ENCODE measurements at places on chromosomes 5 and 9. TPM values are rescaled to one million over a fixed set of nuclear protein-coding genes. Genes with fewer than 3 reads are reported as not detected.

The FBXO4 gene
- total RNA-seq: 7.9 TPM

The SPINK4 gene
- not detected for total RNA-seq

The IFNA21 gene
- total RNA-seq: not detected

The AP3B1 gene
- 48.4 TPM for total RNA-seq

GRCh38 chr9:129620669-129621295 lies at the start of gene C9orf50:
C9orf50 (minus strand) TSS chr9:129621101; CDS start chr9:129620574, 527 bp downstream.
- peaks cover 4% of the 10 kb centered on the region for H3K4me1 ChIP-seq
- peak within 1 kb of the TSS; percentile 81 for H3K4me3 ChIP-seq
- H3K27me3 ChIP-seq: peaks cover 15% of the 10 kb centered on the region

- H3K27ac ChIP-seq: no peak overlapping the region
- no peaks in the 10 kb centered on the region for H3K4me1 ChIP-seq
- no peak overlapping the region for H3K4me3 ChIP-seq
- no peak for DNase-seq
- H3K36me3 ChIP-seq: no peaks in the 10 kb centered on the region
Observed at GRCh38 chr9:21605489-21605931, 123.4 kb upstream of the IFNE start.

DNA sequence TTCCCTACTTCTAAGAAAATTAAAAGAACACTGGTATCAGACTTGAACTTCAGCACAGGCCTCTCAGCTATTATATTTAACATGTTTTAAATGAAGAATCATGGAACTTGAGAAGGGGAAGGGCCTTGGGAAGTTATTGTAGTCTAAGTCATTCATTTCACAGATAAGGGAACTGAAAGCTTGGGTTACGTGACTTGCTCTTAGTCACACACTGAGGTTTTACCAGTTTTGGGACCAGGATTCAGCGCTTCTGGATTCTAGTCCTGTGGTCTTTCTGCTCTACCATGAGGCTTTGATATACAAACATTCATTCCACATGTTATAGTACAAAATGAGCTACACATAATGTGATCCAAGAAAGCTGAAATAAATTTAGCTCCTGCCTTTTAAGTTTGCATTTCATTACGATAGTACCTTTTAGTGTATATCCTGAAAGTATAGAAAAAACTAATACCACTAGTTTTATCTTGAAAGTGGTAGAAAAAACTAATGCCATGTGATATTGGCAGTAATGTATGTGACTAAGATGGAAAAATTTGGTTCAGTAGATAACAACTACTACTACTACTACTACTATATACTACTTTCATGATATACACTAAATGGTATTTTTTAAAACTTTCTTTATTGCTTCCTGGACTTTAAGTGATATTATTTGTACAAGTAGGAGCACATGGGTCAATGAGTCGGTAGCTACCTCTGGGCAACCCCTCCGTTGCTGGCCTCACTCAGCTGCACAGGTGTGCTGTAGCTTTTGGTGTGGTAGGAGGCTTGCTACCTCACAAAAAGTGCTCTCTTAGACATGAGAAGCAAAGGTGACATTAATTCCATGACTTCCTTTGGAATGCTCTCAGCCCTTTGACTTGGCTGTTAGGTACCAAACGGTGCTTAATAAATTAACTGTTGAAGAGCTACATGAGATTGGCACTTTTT lies 40.7 kb downstream of the F2RL2 start:
- no peak overlapping the region for H3K4me3 ChIP-seq
- no peaks in the 10 kb centered on the region for H3K36me3 ChIP-seq
- H3K27ac ChIP-seq: no peak overlapping the region
- DNase-seq: no peak

DNA sequence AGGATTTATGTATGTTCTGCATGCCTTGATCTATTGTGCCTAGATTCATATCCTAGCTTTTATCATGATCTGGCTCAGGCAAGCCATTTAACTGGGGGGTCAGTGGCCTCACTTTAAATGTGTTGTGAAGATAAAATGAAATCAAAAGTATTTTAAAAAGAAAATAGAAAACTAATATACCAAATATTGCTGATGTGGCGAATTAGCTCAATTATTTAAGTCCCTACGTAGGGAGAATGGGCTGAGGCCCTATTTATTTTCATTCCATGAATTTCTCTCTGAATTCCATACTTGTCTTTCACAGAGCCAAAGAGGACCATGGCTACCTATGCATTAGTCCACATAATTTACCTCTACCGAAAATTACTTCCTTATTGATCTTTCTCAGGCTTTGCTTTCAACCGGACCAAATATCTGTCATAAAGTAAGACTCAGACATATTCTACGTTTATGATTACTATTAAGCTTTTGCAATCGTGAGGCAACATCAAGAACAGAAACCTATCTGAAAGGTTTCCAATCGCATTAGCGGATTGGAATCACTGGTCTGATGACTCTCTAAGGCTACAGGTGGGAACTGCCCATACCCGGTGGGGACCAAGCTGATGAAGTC lies 1.7 kb downstream of the MBLAC2 start:
- peaks cover 24% of the 10 kb centered on the region for H3K4me1 ChIP-seq
- DNase-seq: no peak
- H3K4me3 ChIP-seq: peak overlapping the region; percentile 97

DNA sequence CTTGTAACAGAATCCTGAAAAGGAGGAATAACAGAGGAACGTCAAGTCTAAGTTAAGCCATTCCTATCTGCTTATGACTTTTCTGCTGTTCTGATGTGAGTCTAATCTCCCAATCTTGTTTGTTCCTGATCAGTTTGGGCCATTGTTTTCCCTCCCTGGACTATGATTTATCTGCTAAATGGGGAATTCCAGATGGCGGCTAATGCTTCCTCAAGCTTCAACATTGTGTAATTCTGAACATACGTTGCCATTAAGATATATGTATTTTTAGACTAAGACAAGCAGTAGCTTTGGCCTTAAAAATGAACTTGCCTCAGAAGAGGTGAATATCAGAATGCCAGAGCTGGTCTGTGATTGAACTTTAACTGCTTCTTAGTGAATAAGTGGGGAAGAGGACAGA lies 142.7 kb downstream of the PRKACG start:
- H3K27me3 ChIP-seq: no peaks in the 10 kb centered on the region
- no peak for DNase-seq
- no peak overlapping the region for H3K4me3 ChIP-seq

- H3K27ac ChIP-seq: no peak overlapping the region
- peaks cover 6% of the 10 kb centered on the region for H3K4me1 ChIP-seq
- no peaks in the 10 kb centered on the region for H3K36me3 ChIP-seq
- no peak for DNase-seq
Observed at GRCh38 chr5:38783011-38783561, 62.7 kb upstream of the OSMR start.

GRCh38 chr5:93731987-93732386 lies 9.4 kb downstream of the POU5F2 start:
- no peaks in the 10 kb centered on the region for H3K36me3 ChIP-seq
- DNase-seq: no peak
- H3K27me3 ChIP-seq: no peaks in the 10 kb centered on the region
- H3K4me3 ChIP-seq: no peak overlapping the region

- H3K27ac ChIP-seq: no peak overlapping the region
- H3K27me3 ChIP-seq: no peaks in the 10 kb centered on the region
- peaks cover 5% of the 10 kb centered on the region for H3K4me1 ChIP-seq
- no peaks in the 10 kb centered on the region for H3K36me3 ChIP-seq
Observed at GRCh38 chr5:54621048-54621447, 103.5 kb downstream of the SNX18 start.

DNA sequence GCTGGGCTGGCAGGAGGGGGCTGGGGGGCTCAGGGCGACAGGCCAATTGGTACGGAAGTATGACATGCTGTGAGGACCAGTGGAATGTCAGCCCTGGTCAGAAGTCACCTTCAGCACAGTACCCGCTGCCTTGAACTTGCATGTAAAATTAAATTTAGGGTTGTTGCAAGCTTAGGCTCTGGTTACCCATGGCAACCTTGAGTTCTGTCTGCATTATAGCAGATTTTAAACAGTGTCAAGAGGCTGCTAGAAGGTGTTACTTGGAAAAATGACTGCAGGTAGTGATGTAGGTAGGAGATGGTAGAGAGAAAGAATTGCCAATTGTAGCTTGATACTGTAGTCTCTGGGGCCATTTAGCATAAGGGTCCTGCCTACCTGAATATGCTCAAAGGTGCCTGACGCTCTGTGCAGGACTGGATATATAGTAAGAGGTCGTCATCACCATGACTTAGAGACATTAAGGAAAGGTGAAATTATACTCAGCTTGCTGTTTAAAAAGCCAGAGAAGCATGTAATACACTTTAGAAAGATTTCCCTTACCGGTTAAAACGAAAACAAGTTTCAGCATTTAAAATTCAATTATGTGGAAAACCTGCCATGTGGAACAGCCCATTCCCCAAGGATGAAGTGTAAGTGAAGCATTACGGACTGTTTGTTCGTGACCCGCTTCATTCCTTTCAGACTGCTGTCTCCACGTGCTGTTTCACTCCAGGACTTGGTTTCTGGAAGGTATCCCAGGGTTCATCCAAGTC lies 169.0 kb downstream of the PDZD2 start:
- H3K36me3 ChIP-seq: no peaks in the 10 kb centered on the region
- no peak overlapping the region for H3K4me3 ChIP-seq
- no peak for DNase-seq
- H3K4me1 ChIP-seq: peaks cover 10% of the 10 kb centered on the region
- H3K27me3 ChIP-seq: no peaks in the 10 kb centered on the region

GRCh38 chr5:126600631-126601511 lies at the start of gene PHAX:
PHAX (plus strand) TSS chr5:126600947; CDS start chr5:126600963, 16 bp downstream.
- H3K27ac ChIP-seq: peak within 1 kb of the TSS; percentile 94
- H3K27me3 ChIP-seq: no peaks in the 10 kb centered on the region
- peak within 1 kb of the TSS; percentile 90 for H3K4me3 ChIP-seq
- H3K36me3 ChIP-seq: peaks cover 8% of the 10 kb centered on the region

- DNase-seq: no peak
- peak overlapping the region; percentile 86 for H3K4me3 ChIP-seq
- peaks cover 43% of the 10 kb centered on the region for H3K4me1 ChIP-seq
Observed at GRCh38 chr9:69173497-69173890, 583 bp upstream of the TJP2 start.

DNA sequence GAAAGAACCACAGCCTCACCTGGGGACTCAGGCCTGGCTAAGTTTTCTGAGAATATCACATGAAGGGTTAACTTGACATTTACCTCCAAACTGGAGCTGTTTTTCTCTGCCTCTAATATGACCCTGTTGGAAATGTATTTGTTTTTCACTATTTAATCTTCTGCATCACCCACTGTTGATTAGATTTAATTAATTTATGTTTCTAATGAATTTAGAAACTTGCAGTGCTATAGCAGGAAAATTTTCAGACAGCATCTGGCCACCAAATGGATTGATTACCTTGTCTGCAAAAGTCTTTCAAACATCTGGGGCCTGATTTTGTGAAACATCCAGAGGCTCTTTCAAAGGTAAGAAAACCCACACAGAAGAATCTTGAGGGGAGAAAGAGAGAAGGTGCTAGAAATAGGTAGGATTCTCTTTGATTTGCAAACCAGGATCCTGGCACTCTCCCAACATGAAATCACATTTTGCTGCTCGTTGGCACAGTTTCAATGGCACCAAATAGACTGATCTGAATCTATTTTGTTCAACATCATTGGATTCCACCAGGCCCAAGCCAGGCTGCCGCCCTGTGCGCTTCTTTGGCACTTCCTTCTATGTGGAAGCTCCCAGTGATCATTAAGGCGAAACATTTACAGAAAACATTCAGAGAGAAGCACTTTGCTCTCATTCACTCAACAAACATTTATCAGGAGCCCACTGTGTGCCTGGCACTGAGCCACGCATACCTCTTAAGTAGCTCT lies 157.3 kb downstream of the PPP2R2B start:
- DNase-seq: no peak
- H3K4me3 ChIP-seq: no peak overlapping the region
- H3K27me3 ChIP-seq: no peaks in the 10 kb centered on the region
- peaks cover 13% of the 10 kb centered on the region for H3K4me1 ChIP-seq

All from type B pancreatic cell (in vitro differentiated cells).